ENCODE measurements at places on chromosomes 11 and 22. TPM values are rescaled to one million over a fixed set of nuclear protein-coding genes. Genes with fewer than 3 reads are reported as not detected.

The IL17REL gene
- total RNA-seq: not detected

The CYTH4 gene
- total RNA-seq: 40.0 TPM

The GNG3 gene
- total RNA-seq: 1.4 TPM

The OR5AS1 gene
- not detected for total RNA-seq

The CASP5 gene
- total RNA-seq: 0.76 TPM

The CENPM gene
- total RNA-seq: not detected

The BCL2L13 gene
- total RNA-seq: 39.9 TPM

The LAYN gene
- 11.0 TPM for total RNA-seq

The OR52N4 gene
- 0.85 TPM for total RNA-seq

The PTPRCAP gene
- 4.2 TPM for total RNA-seq

The OR5B21 gene
- total RNA-seq: not detected

The MPZL3 gene
- 2.7 TPM for total RNA-seq

The CD3G gene
- total RNA-seq: 1.2 TPM

The OOSP2 gene
- not detected for total RNA-seq

The C11orf52 gene
- total RNA-seq: not detected

The PAX6 gene
- not detected for total RNA-seq

The INPP5J gene
- 1.9 TPM for total RNA-seq

The KCNJ5 gene
- 2.5 TPM for total RNA-seq

The ELMOD1 gene
- 0.36 TPM for total RNA-seq

The NRXN2 gene
- 13.7 TPM for total RNA-seq

The NAA40 gene
- total RNA-seq: 14.5 TPM

The RIMBP3C gene
- total RNA-seq: 0.36 TPM

The ACR gene
- total RNA-seq: 1.5 TPM

The F2 gene
- total RNA-seq: not detected

The AGBL2 gene
- 1.8 TPM for total RNA-seq

The RAG2 gene
- not detected for total RNA-seq
